Stimulated activated CD8-positive, alpha-beta memory T cell treated with anti-CD3 and anti-CD28 coated beads, Interleukin-4, amount 100 ng/mL, for 1 hour (primary cell): ENCODE measurements at places on chromosomes 5 and 9.

DNA sequence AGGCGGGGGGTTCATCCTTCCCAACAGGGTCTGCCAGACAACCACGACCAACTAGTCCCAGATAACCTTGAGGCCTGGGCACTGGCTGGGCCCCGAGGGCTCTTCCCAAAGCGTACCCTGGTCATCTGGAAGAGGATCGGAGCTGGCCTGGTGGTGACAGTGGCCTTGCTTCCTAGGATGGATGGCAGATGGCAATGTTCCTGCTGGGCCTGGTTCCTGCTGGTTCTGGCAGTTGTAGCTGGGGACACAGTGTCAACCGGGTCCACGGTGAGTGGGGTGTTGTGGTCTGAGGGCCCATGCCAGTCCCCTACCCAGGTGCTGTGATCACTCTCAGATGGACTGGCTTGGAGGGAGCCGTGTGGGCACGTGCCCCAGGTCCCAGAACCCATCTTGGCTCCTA is 2.0 kb downstream of the ADAMTSL2 start:
- DNase-seq: no peak

DNA sequence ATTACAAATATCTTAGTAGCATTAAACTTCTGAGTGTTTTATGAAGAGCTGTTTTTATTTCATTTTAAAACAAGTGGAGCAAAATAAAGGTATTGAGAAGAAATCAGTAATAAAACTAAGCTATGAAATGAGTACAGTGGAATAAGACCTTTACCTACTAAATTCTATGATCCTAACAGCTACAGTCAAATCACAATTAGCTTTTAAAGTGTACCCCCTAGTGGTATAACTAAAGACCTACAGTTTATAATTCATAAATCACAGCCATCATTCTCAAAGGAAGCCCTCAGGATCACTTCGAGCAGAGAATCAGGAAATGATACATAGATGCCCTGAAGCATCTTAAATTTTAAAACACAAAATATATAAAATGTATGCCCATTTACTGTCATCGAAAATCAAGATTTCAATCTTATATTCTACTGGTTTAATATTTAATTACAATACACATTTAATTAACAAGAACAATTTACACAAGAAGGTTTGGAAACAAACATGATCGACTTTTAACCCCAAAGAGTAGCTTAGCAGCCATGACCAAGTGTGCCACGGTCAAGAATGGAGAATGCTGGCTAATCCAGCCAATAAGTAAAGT is 12.3 kb downstream of the CCNH start:
- DNase-seq: no peak

- DNase-seq: no peak
These were observed 75.9 kb downstream of the IRX2 start for GRCh38 chr5:2675548-2675947.

- DNase-seq: no peak
These were observed 139.0 kb upstream of the CDH6 start for GRCh38 chr5:31054453-31054852.

- DNase-seq: no peak
These were observed 79.6 kb upstream of the SLC25A51 start for GRCh38 chr9:37983381-37984067.

DNA sequence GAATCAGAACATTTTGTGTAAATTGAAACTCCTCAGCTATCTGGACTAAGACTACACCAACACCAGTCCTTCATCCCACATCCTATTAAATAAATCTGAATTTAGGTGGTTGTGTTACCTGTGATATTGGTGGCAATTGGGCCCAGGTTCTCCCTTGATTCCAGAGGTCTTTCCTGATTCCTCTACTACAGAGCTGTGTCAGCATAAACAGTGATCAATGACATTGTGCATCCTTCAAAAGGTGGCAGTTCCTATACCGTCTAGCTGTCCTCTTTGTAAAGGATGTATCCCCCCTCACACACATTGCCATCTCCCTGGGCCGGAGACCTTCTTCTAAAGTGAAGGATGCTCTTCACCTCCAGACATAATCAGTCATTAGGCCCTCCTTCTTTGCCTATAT is 239.2 kb downstream of the FAM114A2 start:
- no peak for DNase-seq

GRCh38 chr9:94714494-94714893 is 12.0 kb upstream of the AOPEP start:
- no peak for DNase-seq

DNA sequence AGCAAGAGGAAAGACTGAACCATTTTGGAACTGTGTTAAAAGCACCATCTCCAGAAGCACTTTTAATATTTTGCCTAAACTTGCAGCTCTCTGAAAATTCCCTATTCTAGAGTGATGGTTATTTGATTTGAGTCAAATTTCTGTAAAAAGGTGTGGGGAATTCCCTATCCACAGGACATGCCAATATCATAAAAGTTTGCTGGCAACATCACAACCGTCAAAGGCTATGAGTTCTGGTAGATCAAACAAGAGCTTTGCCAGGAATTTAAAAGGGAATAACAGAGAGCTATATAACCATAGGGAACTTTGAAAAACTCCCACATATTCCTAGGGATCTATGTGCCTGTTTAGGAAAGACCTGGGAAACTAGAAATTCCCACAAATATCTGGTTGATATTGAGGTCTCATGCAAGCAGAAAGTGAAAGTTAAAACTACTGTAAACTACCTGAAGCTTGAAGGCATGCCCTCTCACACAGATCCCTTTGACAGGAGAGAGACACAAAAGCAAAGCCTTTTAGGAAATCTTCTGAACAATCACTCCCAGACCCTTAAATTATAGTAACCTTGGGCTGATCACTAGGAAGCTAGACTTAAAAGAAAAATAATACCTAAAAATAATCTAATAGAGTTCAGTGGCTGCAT is 549.9 kb downstream of the ANXA1 start:
- no peak for DNase-seq

- DNase-seq: no peak
These were observed 182.0 kb downstream of the GIN1 start for GRCh38 chr5:102937894-102938293.

- DNase-seq: no peak
These were observed 561.4 kb downstream of the BNC2 start for GRCh38 chr9:16309082-16309468.

DNA sequence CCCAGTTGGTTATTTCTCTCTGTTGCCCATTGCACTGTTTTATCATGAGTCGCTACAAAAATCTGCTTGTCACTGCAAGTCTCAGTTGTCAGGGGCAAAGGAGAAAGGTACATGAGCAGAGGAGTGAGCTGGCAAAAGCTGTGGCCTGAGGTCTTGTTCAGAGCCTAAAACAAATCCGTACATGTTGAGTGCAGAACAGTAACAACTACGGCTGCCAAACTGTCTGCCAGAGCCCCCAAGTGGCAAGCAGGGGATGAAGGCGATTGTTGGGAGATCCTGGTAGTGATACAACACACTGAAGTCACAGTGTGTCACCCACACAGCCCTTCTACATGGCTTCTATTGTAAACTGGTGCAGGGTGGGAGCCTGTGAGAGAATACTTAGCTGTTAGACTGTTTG is 50.9 kb downstream of the BRINP1 start:
- no peak for DNase-seq

DNA sequence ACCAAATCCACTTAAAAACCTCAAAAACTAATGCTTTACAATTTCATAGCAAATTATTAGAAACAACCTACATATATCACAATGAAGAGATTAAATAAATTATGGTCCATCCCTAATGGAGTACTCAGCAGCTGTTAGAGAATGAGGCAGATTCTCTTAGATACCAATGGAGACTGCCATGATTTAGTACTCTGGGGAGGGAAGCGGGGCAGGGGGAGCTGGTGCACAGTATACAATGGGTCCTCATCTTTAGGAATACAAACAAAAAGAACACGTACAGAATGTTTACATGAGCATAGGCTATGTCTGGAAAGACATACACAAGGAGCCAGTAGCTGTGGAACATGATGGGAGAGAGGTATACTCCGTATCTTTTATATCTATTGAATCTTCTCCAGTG is 2.0 kb downstream of the LIFR start:
- no peak for DNase-seq

DNA sequence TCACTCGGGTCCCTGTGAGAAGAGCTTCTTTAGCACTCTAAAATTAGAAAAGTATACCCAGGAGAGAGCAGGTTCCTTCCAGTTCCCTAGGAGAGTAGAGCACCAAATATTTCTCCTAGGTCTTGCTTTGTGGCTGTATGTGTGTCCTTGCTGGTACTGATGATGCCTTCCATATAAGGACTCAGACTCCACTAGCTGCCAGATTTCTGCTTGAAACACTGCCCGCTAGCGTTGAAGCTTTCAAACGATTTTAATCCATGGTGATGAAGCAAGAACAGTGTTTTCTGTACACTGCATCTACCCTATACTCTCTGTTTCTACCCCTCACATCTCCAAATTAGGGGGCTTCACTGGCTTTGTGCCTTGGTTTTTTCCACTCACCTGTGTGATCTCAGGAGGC is 2.4 kb upstream of the SMC2 start:
- DNase-seq: no peak

DNA sequence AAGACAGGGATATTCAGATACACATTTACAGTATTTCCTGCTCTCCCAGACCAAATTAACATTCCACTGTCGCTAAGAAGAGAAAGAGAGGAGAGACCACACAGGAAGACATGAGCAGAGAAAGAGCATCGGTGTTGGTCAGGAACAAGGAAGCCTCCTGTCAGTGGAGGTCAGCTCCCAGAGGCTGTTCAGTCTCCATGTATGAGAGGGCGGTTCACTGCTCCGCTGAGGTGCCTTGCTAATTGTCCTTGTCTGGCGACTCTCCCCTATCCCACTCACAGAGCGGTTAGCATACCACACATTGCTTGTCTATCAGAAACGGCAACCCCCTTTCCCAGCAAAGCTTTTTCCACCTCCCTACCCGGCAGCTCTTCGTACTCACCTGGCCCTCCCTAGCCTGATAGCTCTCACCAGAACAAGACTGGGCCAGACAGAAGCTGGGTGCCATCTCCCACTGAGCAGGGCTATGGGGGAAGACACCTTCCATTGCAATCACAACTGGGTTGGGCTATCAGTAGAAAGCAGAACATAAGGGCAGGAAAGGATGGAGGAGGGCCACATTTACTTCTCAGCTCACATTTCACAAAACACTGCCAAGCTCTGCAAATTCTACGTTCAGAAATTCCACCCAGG is 58.6 kb upstream of the LMNB1 start:
- DNase-seq: no peak

GRCh38 chr5:103526164-103526915 is 36.2 kb downstream of the NUDT12 start:
- DNase-seq: no peak

DNA sequence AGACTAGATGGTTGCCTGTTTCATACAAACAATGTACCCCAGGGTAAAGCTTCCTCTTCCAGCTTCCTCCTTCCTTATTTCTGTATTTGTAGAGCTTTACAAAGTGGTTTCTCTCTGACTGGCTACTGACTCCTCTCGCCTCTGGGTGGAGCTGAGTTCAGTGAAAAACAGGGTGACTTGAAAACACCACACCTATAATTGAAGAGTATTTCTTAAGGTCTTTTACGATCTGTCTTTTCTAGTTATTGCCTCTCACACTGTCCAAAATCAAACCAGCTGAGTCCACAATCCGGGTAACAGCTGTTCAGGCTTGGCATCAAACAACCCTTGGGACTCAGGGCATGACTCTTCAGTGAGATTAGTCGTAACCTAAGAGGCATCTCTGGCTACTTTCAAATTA is 200.4 kb downstream of the ARRDC3 start:
- DNase-seq: no peak

GRCh38 chr9:15961217-15961616 is 408.4 kb downstream of the CCDC171 start:
- no peak for DNase-seq

DNA sequence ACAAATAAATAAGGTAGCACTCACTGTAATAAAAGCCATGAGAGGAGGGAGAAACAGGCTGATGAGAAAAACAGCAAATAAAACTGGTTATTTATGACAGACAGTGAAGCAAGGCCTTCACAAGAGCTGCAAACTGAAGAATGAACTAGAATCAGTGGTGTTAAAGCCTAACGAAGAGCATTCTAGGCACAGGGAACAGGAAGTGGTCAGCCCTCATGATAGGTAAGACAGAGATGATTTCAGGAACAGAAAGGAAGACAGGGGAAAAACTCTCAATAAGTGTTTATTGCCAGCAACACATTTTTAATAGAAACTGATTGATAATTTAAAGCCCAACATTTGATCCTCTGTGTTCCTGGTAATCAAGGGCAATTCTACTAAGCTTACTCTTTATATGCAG is 124.5 kb downstream of the EDIL3 start:
- no peak for DNase-seq

- no peak for DNase-seq
These were observed 248.1 kb downstream of the PIK3R1 start for GRCh38 chr5:68463606-68464005.

GRCh38 chr9:127876026-127876763 is 1.3 kb downstream of the AK1 start:
- no peak for DNase-seq

DNA sequence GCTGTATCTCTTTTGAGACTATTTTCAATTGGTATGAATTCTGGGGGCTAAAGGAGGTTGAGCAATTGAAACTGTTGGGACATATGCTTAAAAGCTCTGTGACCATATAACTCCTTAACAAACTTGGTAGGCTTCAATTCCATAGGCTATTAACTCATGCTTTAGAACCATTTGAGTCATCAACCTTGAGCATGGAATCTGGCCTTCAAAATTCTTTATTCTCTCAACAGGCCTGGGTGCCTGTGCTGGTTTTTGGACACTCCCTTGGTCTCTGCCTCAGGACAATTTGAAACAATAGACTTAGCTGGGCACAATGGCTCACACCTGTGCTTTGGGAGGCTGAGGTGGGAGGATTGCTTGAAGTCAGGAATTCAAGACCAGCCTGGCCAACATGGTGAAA is 61.4 kb upstream of the EPB41L4A start:
- DNase-seq: no peak

GRCh38 chr5:150144879-150145278 is 10.8 kb downstream of the PDGFRB start:
- DNase-seq: no peak

DNA sequence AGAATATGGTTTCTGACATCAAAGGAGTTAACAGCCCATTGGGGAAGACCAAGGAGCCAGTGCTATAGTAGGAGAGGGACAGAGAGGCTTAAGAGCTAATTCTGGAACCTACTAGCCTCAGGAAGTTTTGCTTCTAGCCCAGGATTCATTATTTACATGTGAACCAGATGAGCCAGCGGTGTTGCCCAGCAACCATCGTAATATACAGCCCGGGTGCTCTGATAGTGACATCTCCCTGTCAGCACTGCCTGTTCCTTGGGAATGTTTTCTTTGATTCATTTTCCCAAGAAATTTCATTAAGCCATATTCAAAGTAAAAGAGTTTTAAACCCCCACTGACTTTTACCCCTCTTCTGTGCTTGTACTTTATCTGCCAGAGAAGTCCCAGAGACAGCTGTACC is 217.4 kb upstream of the ADAMTSL1 start:
- no peak for DNase-seq

GRCh38 chr5:172362755-172363154 is 79.2 kb upstream of the UBTD2 start:
- no peak for DNase-seq
